Stimulated activated CD8-positive, alpha-beta memory T cell treated with anti-CD3 and anti-CD28 coated beads, Interleukin-4, amount 100 ng/mL, for 1 hour (primary cell): ENCODE measurements at places on chromosomes 12 and 14.

- no peak for DNase-seq
Measured at GRCh38 chr12:51051787-51052186, 3.7 kb downstream of the LETMD1 start.

DNA sequence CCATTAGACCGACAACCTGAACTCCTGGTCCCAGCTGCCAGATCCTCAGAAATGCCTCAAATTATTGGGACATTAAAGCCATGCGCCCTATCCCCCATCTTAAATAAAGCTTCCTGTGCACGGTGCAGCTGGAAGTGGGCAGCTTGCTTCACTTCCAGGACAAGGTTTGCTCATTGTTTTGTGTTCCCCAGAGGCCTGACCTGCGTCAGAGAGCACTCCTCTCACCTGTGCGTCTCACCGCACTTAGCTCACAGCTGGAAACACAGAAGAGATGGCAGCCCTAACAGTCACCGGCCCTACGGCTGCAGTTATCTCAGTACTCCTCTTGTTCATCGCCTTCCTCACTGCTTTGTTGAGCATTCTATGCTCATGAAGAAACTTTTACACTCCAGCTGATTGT, 135.5 kb downstream of the ANO2 start:
- no peak for DNase-seq

DNA sequence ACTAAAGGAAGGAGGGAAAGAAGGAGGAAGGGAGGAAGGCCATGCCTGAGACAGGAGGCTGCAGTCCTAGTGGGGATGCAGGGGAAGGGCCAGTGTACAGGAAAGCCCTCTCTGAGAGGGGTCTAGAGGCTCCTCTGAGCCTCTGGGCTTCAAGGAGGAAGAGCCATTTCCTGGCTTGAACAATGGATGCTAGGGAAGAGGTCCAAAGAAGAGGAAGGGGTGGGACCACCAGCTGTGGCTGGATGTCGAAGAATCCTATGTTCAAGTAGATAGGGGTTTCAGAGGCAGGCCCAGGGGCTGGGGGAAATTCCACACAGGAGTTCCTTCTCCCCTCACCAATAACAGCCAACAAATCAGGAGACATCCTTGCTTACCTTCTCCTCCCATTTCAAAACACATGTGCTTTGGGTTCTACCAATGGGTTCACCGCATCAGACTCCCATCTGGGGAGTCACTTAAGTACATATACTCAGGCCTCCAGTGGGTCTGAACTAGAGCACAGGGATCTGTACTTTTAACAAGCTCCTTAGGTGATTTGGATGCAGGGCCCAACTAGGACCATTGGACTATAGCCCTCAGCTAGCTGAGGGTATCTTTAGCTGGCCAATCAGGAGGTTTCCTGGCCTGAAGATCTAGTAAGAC, 32.4 kb downstream of the PRPF40B start:
- DNase-seq = no peak

DNA sequence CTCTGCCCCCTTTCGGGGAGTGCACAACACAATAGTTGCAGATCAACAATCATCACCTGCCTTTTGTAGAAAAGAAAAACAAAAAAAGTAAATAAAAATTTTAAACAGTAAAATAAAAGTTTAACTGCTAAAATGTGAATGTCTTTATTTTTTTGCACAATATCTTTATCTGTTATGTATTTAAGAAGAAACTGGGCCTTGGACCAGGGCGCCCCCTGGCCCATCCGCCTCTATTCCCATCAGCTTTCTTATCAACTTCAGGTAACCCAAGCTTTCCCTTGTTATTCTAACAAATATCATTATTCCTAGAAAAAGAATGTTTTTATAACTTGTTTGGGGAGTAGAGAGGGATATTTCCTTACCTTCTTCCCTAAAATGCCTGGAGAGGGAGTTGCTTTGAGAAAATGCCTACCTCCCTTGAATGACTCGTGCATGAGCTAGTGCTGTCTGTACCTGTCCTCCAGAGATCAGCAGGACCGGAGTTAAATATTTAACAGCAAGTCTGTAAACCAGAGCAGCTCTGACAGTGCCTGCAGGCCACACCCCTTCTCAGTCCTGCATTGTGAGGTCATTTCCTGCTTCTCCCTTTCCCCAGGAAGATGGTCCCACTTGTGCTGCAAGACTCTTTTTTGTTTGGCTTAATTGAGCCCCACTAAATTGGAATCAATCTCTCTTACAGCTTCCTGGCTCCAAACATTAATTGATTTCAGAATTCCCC, 192.8 kb upstream of the RGS6 start:
- DNase-seq = no peak

- no peak for DNase-seq
Measured at GRCh38 chr14:89707086-89707485, 247.4 kb downstream of the EFCAB11 start.

GRCh38 chr12:65825507-65826352, 1.4 kb downstream of the HMGA2 start:
- no peak for DNase-seq

DNA sequence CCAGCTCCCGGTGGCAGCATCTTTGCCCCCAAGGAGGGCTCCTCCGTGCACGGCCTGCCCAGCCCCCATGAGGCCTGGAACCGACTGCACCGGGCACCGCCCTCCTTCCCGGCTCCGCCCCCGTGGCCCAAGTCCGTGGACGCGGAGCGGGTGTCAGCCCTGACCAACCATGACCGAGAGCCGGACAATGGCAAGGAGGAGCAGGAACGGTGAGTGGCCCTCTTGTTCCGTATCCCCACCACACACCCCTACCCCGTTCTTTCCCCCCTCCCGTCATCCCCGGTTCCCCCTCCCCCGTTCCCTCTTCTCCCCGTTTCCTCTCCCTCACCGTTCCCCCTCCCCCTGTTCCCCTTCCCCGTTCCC, 28.3 kb downstream of the LRCOL1 start:
- no peak for DNase-seq

- DNase-seq = no peak
Measured at GRCh38 chr14:69860221-69860620, 19.0 kb upstream of the SMOC1 start.

DNA sequence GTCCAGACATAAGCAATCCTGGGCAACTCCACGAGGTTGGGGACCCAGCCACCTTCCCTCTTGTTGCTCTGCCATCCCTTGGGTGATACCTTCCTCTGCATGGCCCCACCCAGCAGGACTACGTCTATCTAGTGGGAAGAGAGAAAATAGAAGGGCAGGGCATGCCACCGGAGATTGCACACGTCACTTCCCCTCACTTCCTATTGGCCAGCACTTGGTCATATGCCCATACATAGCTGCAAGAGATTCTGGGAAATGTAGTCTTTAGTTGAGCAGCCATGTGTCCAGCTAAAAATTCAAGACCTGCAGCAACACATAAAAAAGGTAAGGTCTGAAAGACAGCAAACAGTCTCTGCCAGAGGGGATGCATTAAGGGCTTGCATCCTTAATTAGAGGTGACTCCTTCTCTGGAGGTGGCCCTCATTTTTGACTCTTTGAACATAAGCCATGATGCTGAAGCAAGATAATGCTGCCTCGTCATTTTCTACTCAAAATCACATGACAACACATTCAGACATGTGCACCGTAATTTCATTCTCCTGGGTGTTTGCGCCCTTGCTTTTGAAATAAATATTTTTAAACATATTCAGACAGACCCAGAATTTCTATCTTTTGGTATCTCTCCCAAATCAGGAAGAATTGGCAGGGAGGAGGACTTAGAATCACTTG, 91.8 kb upstream of the PWP1 start:
- DNase-seq = no peak
